ENCODE measurements at places on chromosomes 1 and 21.

GRCh38 chr1:165903672-165904071 is 76.3 kb downstream of the UCK2 start:
- no peak for DNase-seq

DNA sequence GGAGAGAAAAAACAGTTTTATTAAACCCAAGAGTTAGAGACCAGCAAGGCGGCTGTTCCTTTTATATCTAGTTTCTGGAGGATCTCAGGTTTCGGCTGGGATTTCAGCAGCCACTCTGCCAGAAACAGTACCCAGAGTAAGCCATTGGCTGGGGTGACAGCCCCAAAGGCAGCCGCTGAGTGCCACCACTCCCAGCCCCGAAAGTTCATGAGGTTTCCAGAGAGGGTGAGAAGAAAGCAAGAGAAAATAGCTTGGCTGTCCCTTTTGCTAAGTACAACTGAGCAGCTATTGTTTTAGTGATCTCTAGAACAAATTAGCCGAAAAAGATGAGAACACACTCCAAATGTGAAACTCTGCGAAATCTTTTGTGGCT is 1.2 kb downstream of the SH3BGR start:
- no peak for DNase-seq

DNA sequence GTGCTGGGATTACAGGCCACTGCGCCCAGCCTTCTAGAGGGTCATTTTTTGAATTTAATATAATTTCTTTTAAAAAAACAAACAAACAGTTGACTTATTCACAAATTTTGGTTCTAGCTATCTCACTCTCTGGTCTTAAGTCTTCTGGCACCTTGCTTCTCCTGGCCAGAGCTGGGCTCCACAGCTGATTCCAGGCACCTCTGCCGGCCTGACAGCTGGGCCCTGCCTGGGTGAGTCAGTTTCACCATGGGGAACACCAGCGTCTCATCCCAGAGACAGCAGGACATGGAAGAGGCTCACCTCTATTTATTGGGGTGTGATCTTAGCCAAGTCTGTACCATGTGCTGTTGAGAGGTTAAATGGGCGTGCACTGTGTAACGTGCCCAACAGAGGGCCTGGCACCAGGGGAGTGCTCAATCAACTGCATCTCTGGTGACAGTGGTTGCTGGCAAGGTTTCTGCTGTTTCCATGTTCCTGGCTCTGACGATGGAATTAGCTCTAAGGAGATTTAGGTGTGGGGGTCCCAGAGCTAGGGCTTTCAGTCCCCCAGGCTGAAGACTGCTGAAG is 956 bp downstream of the CPLANE2 start:
- DNase-seq: no peak

DNA sequence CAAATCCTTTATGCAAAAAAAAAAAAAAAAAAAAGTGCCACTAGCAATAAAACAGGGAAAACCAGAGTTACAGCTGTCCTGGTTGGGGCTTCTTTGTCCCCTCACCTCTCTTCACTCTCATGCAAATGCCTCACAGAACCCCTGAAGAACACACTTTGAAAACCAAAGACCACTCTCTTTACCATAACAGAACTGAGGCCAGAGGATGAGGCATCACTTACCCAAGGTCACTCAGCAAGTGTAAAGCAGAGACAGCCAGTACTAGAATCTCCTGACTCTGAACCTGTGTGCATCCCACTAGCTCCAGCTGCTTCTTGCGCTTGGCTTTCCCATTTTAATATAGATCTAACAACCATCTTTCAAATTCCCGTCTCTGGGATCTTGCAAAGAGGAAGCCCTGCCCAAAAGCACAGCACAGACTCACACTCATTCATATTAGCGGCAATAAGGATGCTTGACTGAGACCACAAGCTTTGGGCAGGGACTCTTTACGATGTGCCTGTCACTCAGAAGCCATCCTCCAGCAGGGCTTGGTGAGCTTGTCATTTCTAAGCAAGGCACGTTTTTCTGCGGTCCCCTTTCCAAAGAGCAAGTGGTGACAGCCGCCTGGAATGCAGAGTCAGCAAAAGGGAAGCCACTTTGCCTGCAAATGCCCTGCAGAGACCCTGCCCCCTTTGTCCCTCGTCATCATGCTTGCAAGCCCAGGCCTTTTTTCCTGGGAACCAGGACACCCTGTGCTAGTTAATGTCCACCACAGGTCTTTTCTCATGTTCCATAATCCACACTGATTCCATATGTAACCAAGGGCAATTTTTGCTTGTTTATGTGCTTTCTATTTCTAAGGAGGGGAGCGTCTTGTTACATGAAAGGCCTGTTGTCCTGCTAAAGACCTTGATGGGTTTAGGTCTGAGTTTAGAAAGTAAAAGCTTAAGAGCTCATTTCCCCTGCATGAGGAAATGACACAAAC is 76.5 kb upstream of the NFIA start:
- DNase-seq: no peak

- DNase-seq: no peak
Measured at GRCh38 chr1:114078116-114078515, 75.6 kb downstream of the SYT6 start.

DNA sequence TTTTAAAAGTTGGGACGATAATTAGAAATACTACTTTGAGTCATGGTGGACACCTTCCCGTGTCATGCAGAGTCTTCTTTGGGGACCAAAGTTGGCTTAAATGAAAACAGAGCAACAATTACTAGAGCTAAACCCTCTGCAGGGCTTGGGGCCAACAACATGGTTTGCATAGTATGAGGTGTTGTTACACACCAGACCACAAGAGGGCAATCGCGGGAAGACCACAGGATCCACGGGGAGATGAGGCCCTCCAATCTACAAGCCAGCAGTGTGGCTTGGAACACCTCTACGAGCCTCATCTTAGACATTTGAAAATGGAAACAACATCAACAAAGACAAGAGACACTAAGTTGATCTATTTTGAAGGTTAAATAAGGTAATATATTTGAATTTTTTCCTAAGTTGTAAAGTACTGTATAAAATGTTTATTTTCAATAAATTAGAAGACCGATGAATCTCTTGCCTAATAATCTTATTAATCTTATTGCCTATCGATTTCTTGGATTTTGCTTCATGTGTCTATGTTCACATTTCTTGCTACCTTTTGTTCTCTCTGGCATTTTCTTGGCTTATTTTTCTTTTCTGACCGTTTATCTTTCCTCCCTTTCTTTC is 8.2 kb upstream of the SMCP start:
- DNase-seq: peak; percentile 51

- DNase-seq: peak; percentile 40
Measured at GRCh38 chr1:89855413-89856123, 34.7 kb downstream of the LRRC8D start.

DNA sequence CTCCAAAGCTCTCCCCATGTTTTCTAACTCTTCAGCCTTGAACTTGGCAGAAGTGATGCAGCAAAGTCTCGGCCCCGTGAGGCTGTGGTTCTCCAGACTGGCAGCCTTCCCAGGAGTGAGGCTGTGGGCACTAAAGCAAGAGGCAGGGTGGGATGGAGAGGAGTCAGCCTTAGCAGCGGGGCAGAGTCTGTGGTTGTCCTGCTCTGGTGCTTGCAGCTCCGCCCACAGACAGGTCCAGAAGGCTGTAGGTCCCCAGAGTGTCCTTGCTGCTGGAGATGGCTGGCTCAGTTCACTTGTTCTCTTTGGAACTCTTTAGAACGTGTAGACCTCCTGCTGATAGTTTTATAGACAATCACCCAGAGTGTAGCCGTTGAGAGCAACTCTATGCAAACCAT is 142.6 kb downstream of the AJAP1 start:
- no peak for DNase-seq

DNA sequence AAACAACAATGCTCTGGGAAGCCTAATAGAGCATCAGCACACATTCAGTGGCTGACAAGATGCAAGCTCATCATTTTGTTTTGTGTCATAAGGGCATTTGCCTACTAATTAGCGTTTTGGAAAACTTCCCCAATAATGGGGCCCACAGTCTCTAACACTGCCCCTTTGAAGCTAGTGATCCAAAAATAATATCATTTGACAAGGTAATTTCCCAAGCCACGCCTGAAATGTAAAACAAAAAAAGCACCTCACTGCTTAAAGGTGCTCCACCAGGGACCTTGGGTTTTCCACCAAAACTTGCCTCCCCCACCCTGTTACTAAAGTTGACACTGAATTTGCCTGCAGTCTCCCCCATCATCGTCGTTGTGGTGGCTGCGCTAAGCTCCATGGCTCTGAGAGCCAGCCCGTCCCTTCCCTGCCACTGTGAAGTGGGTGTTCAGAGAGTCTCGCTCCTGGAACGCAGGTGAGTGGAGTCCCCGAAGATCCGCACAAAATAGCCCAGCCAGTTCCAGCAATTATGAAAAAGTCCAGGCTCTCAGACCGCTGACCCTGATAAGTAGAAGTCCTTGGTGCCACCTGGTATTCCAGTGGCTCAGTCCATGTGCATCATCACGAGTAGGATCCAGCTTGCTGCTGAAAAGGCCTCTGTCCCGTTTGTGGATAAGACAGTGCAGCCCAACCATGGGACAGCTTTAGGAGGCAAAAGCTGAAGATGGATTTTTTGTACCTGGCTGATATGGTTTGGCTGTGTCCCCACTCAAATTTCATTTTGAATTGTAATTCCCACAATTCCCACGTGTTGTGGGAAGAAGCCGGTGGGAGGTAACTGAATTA is 52.2 kb downstream of the RAB3GAP2 start:
- no peak for DNase-seq

DNA sequence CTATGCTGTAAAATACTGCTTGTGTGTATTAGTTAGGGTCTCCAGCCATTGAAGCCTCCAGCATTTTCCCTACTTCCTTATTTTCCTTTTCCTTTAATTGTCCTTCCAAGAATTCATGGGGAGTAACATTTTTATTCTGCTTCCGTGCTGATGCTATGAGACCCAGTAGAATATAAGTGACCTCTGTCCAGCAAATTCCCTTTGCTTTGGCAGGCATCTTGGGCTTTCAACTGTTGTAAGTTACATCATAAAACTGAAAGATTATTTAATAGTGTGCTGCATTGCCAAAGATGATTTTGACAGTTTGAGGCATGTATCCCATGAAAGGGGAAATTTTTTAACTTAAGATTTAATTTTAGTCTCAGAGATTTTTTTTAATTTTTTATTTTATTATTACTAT is 48.1 kb upstream of the B3GALT2 start:
- DNase-seq: no peak

GRCh38 chr1:30777904-30778153 is 20.3 kb upstream of the LAPTM5 start:
- DNase-seq: no peak

- no peak for DNase-seq
Measured at GRCh38 chr1:218851586-218851985, 322.1 kb upstream of the LYPLAL1 start.

GRCh38 chr1:113858418-113858817 is 13.1 kb downstream of the PTPN22 start:
- DNase-seq: no peak

DNA sequence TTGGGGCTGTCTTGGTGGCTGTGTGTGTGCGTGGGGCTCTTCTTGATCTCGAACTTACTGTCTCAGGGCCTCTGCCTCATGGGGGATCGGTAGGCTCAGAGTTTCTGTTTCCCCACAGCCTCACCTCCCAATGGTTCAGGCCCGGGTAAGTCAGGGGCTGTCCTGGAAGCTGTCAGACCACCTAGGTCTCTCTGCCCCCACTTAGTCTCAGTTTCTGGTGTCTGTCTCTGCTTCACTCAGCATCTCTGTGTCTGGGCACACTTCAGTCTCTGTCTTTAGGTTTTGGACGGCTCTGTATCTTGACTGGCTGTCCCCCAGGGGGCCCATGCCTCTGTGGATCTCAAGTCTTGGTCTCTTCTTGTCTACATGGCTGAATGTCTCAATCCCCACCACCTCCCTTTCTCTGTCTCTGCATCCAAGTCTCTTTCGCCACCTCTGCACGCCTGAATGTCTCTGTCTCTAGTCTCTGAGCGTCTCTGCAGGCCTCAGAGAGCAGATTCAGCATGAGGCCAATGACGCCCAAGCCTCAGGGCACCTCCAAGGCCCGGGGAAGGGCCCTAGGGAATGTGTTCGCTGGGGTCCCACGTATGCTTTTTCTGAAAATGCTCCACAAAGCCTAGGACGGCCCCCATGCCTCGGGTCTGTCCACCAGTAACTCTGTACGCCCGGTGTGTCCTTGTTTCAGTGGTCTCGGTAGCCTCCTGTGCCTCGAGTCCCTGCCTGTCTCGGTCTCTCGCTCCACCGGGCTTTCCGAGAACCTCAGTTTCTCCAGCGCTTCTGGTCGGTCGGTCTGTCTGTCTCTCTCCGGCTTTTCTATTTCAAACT is 818 bp downstream of the FHL3 start:
- no peak for DNase-seq

DNA sequence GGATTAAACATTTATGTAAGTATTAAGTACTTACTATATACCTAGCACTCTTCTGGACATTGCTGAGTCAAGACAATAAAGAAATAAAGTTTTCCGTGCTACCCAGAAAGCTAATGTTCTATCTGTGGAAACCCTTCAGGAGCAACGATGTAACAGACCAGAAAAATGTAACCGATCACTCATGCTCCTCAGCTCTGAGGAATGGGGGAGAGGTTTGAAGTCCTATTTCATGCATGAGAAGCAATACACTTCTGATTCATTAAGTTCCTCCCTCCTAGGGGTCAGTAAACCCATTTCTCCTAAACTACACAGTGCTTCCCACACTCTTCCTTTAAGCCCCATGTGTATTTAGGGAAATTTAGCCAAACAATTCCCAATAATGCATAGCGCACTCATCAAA is 25.6 kb upstream of the KAZN start:
- DNase-seq: no peak

- DNase-seq: no peak
Measured at GRCh38 chr1:44501047-44501890, 96.2 kb downstream of the RNF220 start.

DNA sequence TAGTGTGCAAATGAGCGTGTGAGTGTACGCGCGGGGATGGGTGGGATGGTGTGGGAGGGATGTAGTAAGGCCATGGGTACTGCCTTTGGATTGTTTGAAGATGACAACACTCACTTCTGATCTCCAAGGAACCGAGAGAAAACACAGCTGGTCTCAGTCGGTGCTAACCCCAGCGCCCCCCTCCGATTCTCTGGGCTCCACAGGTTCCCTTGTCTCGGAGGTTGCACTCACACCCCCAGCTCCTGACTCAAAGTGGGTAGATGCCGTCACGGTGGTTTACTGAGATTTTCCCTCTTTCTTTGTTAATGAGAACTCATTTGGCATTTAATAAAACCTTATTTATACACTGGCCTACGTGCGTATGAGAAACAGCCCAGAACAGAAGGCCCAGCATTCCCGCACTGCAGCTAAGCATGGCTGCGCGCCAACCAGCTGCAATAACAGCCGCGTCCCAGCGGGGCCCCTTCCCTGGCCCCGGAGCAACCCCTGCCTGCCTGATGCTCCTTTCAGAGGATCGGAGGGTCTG is 25.8 kb downstream of the ABCA4 start:
- peak; percentile 43 for DNase-seq

GRCh38 chr1:234216116-234216703 is 157.0 kb upstream of the COA6 start:
- DNase-seq: no peak

DNA sequence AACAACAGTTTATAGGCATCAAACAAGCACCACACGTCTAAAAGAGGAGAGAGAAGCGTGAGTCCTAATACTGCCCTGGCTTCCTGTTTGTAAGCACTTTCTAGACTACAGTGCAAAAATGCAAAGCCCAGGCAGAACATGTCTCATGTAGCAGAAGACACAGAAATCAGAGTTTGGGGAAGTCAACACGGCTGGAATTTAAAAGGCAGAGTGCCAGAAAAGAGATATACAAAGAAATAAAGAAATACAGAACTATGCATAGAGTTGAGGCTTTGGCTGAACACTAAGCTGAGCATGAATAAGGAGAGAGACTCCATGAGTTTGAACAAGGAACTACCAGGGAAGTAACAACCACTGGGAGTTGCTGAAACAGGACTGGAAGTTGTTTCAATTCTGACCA is 566.6 kb upstream of the NR5A2 start:
- DNase-seq: no peak

All from stromal cell of bone marrow (primary cell).